ENCODE measurements at places on chromosomes 1 and 21.

GRCh38 chr1:3596663-3597598, 14.4 kb downstream of the MEGF6 start:
- DNase-seq = no peak

DNA sequence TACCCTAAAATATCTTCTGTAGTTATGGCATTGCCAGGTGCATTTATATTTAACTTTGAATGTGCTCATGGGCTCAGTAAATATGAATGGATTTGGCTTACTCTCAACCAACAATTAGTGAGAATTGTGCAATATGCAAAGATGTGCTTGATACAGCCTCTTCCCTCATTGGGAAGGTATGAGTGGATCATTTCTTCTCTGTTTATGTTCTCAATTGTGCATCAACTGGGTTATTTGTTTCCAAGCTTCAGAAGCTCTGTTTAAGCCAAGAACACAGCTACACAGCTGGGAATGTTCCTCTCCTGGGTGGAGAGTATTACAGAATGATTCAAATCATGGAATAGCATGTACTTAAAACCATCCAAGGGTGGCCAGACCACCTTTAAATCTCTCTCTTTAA, 17.6 kb upstream of the MAP1LC3C start:
- no peak for DNase-seq

DNA sequence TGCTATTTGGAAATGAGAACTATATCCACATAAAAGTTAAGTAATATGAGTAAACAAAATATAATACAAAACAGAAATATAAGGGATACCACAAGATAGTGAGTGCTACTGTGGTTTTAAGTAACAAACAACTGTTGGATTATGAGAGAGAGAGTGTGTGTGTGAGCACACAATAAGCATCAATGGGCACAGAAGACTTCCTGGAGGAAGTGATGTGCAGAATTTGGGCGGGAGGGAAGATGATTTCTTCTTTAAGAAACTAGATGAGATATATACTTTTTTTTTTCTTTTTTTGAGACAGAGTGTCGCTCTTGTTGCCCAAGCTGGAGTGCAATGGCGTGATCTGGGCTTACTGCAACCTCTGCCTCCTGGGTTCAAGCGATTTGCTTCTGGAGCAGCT, 7.9 kb upstream of the IER5 start:
- no peak for DNase-seq

- DNase-seq = no peak
These were observed 64.0 kb upstream of the COA6 start for GRCh38 chr1:234309243-234309597.

DNA sequence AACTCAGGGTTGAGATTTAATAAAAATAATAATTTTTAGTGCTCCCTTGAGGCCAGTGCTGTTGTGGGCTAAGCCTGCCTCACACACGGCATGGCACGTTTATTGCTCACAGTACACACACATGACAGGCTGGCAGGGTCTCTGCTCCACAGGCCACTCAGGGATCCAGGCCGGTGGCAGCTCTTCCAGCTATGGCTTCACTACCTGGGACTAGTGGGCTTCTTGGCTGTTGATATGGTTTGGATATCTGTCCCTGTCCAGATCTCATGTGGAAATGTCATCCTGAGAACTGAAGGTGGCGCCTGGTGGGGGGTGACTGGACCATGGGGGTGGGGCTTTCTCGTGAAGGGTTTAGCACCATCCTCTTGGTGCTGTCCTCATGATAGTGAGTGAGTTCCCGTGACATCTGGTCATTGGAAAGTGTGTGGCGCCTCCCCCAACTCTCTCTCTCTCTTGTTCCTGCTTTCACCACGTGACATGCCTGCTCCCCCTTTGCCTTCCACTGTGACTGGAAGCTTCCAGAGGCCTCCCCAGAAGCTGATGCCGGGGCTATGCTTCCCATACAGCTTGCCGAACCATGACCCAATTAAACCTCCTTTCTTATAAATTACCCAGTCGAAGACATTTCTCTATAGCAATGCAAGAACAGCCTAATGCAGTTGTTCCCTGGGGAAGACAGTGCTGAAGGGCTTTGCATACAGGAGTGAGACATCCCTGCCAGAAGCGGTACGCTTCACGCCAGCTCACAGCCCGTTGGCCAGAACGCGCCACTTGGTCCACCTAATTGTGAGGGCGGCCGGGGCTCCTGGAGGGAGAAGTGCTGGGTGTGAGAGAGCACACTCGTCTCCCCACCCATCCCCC, 226.9 kb upstream of the C1orf174 start:
- no peak for DNase-seq

DNA sequence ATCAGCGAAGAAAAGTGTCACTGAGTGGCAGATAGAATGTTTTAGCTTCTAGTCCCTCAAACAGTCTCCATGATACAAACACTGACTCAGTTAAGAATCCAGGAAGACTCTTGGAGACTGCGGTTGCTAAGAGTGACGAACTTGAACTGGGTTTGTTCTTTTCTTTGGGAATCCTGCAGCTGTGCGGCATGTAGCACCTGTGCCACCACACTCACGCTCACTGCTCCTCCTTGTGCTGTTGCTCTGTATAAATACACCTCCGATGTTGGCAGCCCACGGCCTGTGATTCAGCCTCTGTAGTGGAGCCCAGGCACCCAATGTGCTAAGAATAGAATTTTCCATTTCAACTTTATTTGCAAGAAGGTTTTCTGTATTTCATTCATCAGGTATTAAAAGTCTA, 5.5 kb upstream of the PPIE start:
- peak; percentile 20 for DNase-seq

GRCh38 chr1:55153031-55153430, 62.1 kb downstream of the USP24 start:
- no peak for DNase-seq

- DNase-seq = no peak
These were observed 366.3 kb upstream of the ESRRG start for GRCh38 chr1:217089361-217090014.

- no peak for DNase-seq
These were observed 313.6 kb downstream of the OLFM3 start for GRCh38 chr1:101683136-101683535.

- no peak for DNase-seq
These were observed 88.5 kb downstream of the TRIM11 start for GRCh38 chr1:228317891-228318810.

DNA sequence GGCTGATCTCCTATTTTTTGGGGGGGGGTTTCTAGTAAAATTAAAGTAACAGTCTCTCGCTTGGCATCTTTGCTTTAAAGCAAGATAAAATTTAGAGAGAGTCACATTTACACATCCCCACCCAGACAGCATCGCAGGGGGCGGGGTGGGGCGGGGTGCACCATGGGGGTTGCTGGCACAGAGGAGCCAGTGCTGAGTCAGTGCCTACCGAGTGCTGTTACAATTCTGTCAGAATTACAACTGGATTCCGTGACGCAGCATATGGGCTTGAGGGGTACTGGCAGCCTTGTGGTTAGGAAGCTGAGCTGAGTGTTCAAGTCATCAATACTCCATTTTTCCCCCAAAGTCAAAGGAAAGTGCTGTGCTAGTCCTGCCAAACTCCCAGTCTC, 175.9 kb downstream of the PRDM16 start:
- no peak for DNase-seq

DNA sequence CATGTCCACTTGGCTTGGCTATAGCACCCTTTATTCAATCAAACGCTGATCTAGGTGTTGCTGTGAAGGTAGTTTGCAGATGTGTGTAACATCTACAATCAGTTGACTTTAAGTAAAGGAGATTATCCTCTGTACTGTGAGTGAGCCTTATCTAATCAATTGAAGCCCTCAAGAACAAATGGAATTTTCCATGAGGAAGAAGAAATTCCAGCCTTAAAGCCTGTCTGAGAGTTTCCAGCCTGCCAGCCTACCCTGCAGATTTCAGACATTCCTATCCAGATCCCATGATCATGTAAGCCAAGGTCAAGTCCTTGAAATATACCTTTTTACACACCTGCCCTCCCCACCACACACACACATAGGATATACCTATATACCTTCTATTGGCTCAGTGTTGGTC, 696.7 kb downstream of the MRPL39 start:
- DNase-seq = no peak

GRCh38 chr1:103058391-103058790, 49.9 kb downstream of the COL11A1 start:
- DNase-seq = no peak

- DNase-seq = no peak
These were observed 2.8 kb downstream of the LINGO4 start for GRCh38 chr1:151802372-151802771.

GRCh38 chr1:86758570-86758969, 54.2 kb downstream of the SH3GLB1 start:
- DNase-seq = no peak

- no peak for DNase-seq
These were observed 15.5 kb upstream of the SERINC2 start for GRCh38 chr1:31397360-31398095.

GRCh38 chr1:106986603-106987002, 69.9 kb upstream of the PRMT6 start:
- DNase-seq = no peak

- DNase-seq = no peak
These were observed 233.0 kb downstream of the RWDD3 start for GRCh38 chr1:95467036-95467435.

DNA sequence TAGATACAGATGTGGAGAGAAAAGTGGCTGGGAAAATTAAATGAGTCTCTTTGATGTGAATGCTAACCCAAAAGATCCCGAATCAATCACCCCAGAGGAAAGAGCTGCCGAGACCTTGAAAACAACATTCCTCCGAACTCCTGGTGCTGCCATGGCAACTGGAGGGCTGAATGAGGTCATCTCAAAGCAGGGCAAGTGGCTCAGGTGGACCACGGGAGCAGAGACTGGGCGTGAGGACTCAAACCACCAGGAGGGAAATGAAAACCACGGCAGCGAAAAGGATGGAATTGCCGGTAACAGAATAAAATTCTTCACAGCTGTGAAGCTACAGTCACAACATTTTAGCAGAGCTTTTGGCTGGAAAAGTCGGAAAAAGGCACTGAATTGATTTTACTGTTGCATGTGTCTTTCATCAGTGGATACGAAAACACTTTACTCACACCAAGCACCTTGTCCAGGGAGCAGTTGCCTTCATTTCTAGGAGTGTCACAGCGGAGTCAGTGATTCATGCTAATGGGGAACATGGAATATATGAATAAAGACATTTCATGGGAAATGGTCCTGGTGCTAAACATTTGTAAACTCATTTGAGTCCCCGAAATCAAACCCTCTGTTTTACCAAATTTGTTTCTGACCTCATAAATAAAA, 23.2 kb upstream of the BECN2 start:
- DNase-seq = no peak

DNA sequence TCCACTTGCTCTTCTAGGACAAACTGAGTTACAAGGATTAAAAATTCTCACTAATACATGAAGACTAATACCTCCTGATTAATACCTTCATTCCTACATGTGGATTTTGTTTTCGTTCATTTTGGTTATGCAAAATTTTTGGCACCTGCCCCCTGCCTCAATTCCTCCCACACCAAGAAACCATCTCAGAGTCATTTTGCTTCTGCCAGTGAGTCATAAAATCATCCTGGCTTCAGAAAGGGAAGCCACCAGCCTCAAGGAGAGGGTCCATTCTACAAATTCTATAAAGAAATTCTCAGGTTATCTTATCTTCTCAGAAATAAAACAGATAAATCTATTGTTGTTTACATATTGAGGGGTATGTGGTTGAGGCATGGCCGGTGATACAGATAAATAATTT, 103.2 kb upstream of the COA6 start:
- DNase-seq = peak; percentile 26

DNA sequence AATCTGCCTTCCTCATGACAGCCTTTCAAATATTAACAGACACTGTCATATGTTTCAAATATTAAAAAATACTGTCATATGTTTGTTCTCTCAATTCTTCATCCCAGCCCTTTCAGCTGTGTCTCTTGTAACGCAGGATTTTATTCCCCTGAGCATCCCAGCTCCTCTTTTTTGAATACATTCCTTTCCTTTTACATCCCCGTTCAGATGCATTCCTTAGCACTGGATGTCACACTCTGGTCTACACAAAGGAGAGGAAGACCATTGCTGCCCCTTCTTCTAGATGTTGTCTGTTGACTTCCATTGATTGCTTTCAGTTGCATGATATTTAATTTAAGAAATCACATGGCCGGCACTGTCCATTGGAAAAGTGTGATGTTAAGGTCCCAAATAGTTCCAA, 117.4 kb upstream of the PAXBP1 start:
- no peak for DNase-seq

- DNase-seq = peak; percentile 69
These were observed 77.6 kb downstream of the XCL2 start for GRCh38 chr1:168466092-168466713.

- DNase-seq = no peak
These were observed 92.6 kb upstream of the NEK7 start for GRCh38 chr1:198064181-198064580.

DNA sequence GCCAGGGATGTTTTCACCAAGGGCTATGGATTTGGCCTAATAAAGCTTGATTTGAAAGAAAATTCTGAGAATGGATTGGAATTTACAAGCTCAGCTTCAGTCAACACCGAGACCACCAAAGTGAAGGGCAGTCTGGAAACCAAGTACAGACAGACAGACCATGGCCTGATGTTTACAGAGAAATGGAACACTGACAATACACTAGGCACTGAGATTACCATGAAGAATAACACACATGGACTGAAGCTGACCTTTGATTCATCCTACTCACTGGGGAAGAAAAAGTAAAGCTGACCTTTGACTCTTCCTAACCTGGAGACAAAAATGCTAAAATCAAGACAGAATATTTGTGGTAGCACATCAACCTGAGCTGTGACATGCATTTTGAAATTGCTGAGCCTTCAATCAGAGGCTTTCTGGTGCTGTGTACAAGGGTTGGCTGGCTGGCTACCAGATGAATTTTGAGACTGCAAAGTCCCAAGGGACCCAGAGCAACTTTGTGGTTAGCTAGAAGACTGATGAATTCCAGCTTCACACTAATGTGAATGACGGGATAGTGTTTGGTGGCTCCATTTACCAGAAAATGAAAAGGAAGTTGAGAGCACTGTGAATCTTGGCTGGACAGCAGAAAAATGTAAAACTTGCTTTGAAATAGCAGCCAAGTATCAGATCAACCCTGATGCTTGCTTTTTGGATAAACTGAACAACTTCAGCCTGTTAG, 190.4 kb upstream of the KCTD3 start:
- DNase-seq = no peak

DNA sequence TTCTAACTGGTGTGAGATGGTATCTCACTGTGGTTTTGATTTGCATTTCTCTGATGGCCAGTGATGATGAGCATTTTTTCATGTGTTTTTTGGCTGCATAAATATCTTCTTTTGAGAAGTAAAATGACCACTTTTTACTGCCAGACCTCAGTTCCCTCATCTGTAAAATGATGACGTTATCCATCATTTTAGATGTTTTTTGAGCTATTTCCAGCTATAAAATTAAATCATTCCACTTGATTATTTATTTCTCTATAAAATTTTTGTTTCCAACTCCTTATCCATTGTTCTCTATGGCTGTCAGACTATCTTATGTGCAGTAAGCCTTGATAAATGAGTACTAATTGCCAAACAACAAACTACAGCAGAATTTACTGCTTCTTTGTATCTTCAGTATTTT, 33.2 kb downstream of the RGS5 start:
- DNase-seq = no peak
